ENCODE measurements at places on chromosomes 7 and 10.

DNA sequence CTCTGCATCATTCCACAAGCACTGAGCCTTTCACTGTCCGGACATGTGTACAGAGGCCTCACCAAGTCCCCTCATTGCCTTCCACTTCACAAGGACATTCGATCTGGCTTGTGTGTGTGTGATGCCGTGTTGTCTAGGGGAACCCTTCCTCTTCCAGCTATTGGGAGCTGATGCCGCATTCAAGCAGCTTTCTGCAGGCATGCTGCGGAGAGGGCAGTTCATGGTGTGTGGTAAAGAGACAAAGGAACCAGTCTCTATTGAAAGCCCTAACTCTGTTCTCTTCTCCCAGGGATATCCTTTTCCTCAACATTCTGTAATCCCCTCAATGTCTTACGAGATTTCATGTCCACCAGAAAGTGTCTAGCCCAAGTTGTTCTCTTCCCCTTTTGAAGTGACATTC is 141.6 kb downstream of the ALOX5 start:
- DNase-seq, result no peak

DNA sequence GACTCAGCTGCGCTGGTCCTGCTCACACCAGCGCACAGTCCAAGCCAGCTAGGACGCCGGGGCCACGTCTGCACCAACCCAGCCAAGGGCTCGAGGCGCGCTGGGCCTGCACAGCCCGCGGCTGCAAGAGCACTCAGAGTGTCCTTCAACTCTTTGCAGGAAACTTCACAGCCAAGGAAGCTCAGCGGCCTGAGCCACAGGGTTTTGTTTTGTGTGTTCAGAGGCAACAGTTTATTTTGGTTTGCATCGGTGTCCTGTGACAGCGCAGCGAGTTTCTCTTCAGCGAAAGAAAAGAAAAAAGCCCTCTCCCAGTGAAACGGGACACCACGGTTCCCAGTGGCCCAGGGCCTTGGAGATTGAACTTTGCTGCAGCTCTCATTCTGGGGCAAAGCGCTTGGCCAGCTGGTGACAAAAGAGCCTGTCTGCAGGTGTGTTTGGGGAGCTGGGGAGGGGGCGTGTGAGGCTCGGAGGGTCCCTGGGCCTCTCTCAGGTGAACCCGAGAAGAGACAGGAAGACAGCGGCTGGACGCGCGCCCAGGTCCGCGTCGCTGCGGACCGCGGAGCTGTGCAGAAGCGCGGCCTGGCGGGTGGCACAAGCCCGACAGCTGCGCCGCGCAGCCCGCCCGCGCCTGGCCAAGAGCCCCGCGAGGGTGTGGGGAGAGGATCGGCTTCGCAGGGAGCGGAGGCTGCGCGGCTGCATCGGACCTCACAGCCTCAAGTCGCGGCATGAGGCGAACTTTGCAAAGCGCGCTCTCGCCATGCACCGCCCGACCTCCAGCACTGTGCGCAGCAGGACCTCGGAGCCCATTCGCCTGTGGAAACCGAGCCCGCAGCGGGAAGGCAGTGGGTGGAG is 922 bp downstream of the CXCL12 start:
- no peak for DNase-seq

DNA sequence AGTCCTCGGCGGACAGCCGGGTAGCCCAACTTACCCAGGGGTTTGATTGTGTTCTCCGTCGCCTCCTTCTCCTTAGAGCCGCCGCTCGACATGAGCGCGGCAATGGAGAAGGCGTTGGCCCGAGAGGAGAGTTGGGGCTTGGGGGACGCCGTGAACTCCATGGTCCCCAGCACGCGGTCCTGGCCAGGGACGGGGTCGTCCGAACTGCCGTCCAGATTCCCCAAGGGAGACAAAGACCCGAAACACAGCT is 515 bp downstream of the TBX20 start:
- no peak for DNase-seq

- no peak for DNase-seq
These were observed 126.5 kb upstream of the VKORC1L1 start for GRCh38 chr7:65746398-65746669.

- DNase-seq, result no peak
These were observed 20.1 kb downstream of the CHST3 start for GRCh38 chr10:71984126-71984808.

GRCh38 chr7:12839508-12840153 is 152.2 kb downstream of the ARL4A start:
- no peak for DNase-seq

- no peak for DNase-seq
These were observed 31.5 kb downstream of the EGFR start for GRCh38 chr7:55050281-55050680.

DNA sequence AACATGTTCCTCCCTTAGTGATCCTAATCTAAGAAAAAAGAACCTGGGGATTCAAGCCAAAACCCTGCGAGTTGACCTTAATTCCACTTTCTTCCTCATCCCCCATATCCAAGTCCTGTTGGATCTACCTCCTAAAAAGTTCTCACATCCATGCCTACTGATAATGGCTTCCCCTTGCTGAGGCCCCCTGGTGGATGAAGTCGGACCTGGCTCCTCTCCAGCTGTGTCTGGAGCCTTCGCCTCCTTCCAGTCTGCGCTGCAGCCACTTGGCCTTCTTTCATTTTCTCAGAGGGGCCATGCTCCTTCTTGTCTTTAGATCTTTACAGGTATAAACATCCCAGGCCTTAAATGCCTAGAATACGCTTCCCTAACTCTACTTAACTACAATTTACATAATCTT is 8.1 kb downstream of the PDE1C start:
- peak; percentile 19 for DNase-seq

GRCh38 chr10:93300981-93301380 is 181.2 kb downstream of the MYOF start:
- no peak for DNase-seq

DNA sequence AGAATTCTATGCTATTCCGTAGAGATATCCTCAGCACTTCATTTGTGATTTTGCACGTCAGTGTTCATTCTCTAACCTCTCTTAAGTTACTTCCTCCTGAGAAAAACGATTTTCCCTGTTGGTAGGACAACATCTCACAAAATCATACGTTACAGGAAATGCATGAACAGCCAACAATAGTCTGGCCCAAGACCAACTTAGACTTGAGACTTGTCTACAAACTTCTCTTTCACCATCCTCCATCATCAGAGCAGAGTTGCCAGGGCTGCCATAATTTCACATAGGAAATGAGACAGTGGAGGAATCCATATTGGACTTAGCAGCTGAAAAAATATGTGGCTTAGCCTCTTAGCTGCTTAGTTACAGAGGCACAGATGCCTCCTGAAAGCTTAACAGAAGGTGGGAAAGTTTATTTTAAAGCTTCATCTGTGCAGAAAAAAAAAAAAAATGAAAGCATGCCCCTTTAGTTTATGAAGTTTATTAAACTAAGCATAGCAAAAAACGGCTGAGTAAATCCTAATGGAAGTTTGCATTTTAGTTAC is 222.5 kb upstream of the CACNA2D1 start:
- no peak for DNase-seq

DNA sequence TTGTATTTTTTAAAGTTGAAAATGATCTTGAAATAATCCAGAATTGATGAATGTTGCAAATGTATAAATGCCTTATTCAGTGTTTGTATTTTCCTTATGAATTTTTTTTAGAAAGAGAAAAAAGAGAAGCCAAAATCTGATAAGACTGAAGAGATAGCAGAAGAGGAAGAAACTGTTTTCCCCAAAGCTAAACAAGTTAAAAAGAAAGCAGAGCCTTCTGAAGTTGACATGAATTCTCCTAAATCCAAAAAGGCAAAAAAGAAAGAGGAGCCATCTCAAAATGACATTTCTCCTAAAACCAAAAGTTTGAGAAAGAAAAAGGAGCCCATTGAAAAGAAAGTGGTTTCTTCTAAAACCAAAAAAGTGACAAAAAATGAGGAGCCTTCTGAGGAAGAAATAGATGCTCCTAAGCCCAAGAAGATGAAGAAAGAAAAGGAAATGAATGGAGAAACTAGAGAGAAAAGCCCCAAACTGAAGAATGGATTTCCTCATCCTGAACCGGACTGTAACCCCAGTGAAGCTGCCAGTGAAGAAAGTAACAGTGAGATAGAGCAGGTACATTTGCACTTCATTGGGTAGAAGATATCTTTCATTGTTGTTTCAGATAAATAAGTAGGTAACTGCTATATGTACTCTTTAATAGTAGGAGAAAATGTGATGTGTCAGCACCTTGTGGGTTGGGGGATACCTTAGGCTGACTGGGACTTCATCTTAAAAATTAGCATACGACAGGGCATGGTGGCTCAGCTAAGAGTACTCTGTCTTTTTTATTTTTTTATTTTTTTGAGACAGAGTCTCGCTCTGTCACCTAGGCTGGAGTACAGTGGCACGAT is 3.9 kb downstream of the DDX21 start:
- no peak for DNase-seq

All from activated CD4-positive, alpha-beta T cell treated with anti-CD3 and anti-CD28 coated beads, Interleukin-2, Interleukin-4, amounts not matched to agents 100 ng/mL and 50 ng/mL, durations not matched to agents 16 hours and 8 hours (primary cell).